ENCODE measurements at places on chromosomes 13 and 19.

- DNase-seq, result no peak
Observed at GRCh38 chr19:10111405-10111811, at the start of gene P2RY11. Gene P2RY11 (plus strand): TSS chr19:10111693. CDS start chr19:10111722, 29 bp downstream.

DNA sequence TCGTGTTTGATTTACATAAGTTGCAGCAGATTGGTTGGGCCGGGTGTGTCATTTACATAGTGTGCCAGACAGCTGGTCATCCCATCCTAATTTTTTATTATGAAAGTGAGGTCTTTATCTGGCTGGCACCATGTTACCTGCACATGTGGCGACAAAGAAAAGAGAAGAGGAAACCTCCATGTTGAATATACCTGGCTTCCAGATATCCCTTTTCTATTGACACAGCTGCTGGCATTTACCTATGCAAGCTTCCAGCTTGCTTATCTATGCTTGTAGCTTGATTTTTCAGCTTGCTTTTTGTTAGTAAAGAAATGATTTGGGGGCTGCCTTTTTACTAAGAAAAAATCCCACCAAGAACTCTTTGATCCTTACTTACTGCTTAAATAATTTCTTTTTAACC, 681.3 kb upstream of the SLITRK1 start:
- no peak for DNase-seq

DNA sequence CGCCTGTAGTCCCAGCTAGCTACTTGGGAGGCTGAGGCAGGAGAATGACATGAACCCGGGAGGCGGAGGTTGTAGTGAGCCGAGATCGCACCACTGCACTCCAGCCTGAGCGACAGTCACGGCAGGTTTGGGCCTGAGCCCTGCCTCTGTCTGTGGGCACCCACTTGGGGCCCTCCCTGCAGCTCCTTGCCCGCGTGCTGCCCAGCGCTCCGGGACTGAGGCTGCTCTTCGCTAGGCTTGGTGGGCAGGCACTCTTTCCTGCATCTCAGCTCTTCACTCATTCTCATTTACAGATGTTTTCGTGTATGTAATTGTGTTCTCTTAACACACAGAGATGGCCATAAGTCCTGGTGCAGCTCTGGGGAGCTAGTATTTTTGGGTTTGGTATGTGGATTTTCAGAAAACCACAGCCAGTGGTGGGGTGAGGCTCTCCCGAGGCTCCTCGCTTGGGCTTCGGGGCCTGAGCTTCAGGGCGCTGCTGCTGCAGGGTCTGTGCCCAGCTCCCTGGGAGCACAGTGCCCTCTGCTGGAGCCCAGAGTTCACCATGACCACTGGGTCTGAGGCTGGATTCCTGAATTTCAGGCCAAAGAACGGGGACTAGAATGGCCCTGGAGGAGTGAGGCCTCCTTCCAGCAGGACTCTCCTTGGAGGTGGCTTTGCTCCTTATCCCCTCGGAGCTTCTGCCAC, 15.2 kb downstream of the UPF1 start:
- DNase-seq, result peak; percentile 54

DNA sequence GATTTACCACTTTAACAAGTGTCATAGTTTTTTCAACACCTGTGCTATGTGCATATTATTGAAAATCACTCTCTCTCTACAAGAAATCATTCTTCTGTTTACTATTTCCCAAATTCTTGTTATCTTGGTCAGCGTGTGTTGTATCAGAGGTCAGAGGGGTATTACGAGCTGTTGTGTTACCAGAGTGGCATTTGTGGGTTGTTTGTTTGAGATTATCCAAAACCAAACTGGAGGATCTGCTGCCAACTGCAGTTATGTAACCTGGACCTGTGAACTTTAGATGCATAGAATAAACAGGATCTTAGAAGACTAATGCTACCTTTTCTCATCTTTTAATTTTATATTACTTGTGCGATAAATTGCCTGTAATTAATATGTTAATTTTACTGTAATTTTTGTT, 1751.4 kb upstream of the SPRY2 start:
- DNase-seq, result no peak

- DNase-seq, result peak; percentile 31
Observed at GRCh38 chr19:53182202-53182601, 11.0 kb downstream of the ZNF665 start.

DNA sequence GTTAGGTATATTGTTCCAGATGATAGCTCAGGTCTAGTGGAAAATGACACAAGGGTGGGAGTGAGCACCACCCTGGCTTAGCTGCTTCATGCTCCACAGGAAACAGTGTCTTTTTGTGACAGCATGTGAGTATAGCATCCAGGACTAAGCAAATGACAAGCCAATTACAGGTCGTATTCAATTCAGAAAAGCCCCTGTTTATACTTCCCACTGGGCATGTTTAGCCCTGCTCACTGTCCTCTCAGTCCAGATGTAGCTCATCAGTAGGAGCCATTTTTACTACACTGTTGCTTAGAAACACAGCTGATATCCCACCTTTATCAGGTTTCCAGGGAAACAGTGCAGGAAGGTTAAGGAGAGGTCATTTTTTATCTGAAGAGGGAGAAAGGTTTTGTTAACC, 8.0 kb downstream of the ABHD13 start:
- no peak for DNase-seq

- no peak for DNase-seq
Observed at GRCh38 chr19:35986664-35987570, 8.1 kb upstream of the SDHAF1 start.

- no peak for DNase-seq
Observed at GRCh38 chr19:1766800-1767352, 13.6 kb downstream of the ONECUT3 start.

GRCh38 chr13:92681239-92681638, 545.4 kb upstream of the GPC6 start:
- DNase-seq, result no peak

- no peak for DNase-seq
Observed at GRCh38 chr19:308471-309205, 17.4 kb upstream of the PLPP2 start.

DNA sequence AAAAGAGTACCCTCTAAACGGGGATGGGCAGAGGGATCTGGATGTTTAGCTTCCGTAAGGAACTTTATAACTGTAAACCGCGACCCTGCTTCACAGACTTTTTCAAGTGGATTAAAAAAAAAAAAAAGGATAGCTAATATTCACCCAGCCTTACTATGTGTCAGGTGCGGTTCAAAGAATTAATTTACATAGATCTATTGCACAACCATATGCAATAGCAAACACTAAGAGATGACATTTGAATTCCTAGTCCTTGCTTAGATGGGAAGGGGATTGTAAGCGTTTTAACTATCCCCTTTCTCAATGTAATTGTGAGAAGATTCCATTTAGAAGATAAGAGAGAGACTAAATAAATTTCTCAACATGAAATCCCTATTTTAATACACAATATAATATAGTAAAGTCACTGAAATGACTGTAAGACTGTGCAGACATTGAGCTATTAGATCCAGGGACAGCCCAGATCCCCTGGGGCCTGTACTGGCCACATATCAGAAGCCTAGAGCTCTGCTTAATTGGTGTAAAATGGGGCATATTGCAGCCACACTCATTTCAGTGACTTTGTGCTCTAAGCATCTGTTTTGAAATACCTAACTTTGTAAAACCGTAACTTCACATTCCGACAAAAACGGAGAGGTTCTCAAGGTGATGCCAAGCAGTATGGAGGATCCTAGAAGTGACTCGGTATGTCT, 13.6 kb downstream of the LATS2 start:
- no peak for DNase-seq

DNA sequence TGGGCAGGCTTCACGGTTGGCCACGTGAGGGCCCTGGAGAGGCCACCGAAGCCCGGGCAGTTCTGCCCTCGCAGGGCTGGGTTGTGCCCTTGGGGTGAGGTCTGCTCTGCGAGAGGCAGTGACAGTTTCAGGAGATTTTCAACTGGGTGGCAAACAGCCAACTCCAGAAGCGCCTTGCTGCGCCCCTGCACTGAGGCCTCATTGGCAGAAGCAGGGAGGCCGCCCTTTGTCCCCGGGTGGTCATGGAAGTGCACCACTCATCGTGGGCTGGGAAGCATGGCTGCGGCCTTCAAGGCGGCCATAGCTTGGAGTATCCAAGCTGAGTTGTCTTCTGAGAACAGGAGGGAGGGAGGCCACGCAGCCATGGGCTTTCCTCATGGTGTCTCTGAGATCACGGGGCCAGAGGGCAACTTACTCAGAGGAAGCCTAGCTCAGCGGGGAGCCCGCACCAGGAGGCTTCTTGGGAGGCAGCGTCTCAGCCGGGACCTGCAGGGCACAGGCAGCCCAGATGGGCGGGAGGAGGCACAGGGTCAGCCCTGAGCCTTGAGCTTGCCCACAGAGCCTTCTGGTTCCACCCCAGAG, 14.8 kb downstream of the PLEKHJ1 start:
- DNase-seq, result no peak

GRCh38 chr19:10800488-10800887, 35.5 kb downstream of the TMED1 start:
- no peak for DNase-seq

- DNase-seq, result no peak
Observed at GRCh38 chr13:111629926-111630325, 309.5 kb downstream of the TEX29 start.

GRCh38 chr19:29564574-29565005, 38.8 kb downstream of the VSTM2B start:
- no peak for DNase-seq

DNA sequence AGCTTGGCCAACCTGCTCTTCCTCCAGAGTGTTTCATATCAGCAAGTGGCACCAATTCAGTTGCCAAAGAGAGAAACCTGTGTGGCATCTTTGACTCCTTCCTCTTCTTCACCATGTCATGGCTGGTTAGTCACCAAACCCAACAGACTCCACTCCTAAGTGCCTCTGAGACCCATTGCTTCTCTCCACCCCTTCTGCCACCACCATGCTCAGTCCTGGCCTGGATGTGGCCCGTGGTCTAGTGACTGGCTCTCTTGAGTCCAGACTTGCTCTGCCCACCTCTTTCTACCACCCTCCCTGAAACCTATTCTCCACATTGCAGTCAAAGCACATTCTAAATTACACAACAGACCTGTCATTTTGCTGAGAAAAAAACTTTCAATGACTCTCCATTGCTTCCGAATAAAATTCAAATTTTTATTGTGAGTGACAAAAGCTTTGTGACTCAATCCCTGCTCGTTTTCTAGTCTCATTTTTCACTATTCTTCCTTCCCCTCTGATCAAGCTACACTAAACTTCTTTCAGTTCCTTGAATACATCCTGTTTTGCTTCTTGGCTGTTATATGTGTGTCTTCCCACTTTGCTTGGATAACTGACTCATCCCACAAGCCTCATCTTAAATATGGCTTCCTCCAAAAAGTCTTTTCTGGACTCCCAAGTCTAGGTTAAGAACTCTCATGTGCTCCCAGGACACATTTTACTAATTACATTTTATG, 12.0 kb upstream of the TNFSF11 start:
- DNase-seq, result no peak

DNA sequence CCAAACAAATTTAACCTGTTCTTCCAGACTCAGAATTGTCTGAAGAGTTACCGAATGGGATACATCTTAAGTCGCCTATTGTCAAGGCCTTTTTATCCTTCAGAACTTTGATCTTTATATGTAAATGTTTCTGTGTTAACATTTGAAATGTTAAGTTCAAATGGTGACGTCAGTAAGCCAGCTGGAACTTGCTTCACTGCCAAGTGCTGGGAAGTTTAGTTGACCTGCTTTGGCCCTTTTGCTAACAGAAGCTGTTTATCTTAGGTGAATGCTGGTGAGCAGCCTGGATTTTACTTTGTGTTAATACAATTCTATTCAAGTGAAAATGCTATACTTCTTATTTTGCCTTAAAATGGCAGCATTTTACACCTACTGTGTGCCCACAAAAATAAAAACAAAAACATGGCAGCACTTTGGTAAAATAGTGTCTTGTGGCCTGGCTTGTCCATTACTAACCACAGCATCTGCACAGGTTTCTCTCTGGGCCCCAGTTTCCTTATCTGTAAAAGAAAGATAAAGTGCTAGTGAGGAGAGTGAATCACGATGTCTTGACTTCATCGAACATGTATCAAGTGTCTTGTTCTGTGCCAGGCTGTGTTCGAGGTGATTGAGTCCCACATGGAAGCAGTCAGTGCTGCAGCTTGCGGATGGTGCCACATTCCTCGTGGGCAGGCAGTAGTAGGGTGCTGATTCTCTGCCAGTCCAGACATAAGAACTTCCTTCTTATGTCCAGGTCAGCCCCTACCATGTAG, 2.2 kb downstream of the NAXD start:
- DNase-seq, result no peak

DNA sequence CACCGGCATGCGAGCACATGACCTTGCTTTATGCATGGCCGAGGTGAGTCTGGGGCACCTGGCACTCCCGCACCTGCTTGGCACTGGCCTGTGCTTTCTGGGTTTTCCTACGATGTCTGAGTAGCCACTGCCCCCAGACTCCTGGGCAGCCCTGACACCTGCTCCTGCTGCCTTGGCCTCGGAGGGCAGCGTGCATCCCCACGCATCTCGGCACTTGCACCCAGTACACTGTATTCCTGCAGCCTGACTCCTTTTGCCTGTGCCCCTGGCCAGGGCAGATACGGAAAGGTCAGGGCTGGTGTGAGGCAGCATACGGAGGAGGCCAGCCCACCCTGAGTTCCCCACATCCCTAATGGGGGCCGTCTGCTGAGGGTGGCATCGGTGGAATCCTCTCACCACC, 340.6 kb downstream of the TEX29 start:
- no peak for DNase-seq

- DNase-seq, result no peak
Observed at GRCh38 chr19:33778089-33778791, 18.4 kb upstream of the KCTD15 start.

DNA sequence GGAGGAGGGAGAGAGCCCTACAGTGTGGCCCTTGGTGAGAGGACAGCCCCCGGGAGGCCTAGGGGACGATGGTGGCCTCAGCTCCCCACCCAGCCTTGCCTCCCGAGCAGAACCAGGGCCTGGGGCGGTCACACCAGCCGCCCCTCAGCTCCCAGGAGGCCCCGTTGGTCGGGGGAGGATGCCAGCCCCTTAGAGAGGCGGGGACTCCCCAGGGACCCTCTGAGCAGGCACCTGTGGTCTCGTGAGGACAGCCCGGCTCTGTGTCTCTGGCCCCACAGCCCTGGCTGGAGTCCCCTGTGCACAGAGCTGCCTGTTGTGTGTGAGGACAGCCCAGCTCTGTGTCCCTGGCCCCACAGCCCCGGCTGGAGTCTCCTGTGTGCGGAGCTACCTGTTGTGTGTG, 158.8 kb downstream of the KDM4B start:
- DNase-seq, result no peak
